ENCODE measurements at places on chromosomes 5 and 9.

DNA sequence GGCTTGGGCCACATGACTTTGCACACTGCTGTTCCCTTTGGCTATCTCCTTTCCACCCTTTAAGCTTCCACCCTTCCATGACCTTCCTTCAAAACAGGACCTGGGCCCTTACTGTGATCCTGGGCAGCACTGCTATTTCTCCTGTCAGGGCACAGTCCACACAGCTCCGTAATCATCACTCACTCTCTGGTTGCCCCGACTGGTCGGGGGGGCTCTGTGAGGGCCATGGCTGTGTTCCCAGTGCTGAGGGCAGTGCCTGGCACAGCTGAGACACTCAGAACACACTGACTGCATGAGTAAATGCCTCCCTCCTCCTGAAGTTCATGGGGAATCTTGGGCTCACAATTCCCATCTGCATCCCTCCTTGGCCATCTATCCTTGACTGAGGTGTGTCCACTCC, 12.2 kb downstream of the TRAF1 start:
- DNase-seq, result no peak

DNA sequence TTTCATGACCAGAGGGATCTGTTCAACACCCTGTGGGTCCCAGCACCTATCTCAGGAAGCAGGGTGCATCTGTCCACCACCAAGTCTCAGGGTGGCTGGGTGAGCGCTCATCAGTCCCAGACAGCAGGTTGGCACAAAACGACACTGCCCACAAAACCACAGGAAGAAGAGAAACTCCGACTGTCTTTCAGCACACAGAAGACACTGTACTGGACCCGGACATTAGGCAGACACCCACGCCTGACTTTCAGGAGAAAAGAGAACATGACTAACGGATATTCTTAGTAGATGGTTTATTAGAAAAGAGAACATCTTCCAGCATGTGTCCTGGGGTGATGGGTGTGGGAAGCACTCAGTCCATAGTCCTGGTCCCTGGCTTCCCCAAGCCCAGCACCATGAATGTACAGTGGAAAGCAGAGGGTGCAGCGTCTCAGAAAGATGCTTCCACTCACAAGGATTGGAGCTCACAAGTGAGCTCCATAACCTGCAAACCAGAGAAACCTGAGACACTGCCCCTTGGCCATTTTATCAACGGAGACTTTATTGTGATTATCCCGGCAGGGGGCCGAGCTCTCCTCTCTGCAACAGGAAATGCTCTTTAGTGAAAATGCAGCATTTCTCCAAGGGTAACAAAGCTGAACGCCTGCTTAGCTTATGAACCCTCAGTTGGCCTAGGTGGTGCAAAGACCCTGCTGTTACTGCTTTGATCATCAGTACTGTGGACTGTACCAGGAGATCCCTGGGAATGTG, 35.8 kb upstream of the LCP2 start:
- DNase-seq, result peak; percentile 43

DNA sequence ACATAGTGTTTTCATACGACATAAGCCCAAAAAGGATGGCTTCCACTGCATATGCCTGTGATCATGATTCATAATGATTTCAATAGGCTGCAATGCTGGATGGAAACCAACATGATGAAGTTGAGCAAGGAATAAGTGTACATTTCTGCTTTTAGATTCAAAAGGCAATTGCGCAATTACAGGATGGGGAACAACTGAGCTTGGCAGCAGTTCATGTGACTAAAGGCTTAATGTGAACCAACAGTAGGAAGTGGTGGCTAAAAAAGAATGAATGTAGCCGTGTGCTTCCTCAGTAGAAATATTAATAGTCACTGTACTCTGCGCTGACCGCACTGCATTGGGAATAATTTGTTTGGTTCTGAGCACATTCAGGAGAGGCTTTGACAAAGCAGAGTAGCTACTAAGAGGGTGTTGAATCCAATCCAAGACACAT, 51.2 kb downstream of the SLC1A3 start:
- DNase-seq, result no peak

GRCh38 chr9:7799944-7800285, 337 bp upstream of the DMAC1 start:
- no peak for DNase-seq

GRCh38 chr9:68825762-68826472, 120.9 kb downstream of the PIP5K1B start:
- DNase-seq, result no peak

- no peak for DNase-seq
Observed at GRCh38 chr5:173202266-173202875, 32.6 kb downstream of the NKX2-5 start.

DNA sequence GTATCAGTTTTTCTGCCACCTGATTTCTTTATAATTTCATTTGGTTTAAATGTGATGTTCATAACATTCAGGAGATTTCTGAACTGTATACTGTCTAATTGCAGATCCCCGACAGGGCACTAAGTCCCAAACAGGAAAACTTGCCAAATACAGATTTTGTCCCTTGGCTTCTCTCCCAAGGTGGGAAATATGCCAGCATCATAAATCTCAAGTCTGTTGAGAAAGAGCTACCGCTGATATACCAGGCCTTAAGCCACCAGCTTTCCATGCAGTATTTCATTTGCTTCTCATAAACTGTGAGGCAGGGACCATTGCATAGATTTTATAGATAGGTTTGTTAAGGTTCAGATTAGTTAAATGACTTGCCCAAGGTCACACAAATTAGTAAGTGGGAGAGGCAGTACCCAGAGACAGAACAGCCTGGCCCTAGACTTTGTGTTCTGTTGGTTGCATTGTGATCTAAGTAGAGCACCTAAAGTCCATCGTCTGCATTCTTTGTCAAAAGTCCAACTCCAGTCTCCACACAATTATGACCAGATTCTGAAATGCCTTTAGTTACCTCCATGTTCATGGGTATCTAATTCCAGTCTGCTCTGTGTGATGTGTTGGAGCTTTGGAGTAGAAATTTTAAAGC, 16.2 kb downstream of the GPR21 start:
- DNase-seq, result no peak

GRCh38 chr9:85647571-85647970, 94.2 kb downstream of the AGTPBP1 start:
- DNase-seq, result no peak

DNA sequence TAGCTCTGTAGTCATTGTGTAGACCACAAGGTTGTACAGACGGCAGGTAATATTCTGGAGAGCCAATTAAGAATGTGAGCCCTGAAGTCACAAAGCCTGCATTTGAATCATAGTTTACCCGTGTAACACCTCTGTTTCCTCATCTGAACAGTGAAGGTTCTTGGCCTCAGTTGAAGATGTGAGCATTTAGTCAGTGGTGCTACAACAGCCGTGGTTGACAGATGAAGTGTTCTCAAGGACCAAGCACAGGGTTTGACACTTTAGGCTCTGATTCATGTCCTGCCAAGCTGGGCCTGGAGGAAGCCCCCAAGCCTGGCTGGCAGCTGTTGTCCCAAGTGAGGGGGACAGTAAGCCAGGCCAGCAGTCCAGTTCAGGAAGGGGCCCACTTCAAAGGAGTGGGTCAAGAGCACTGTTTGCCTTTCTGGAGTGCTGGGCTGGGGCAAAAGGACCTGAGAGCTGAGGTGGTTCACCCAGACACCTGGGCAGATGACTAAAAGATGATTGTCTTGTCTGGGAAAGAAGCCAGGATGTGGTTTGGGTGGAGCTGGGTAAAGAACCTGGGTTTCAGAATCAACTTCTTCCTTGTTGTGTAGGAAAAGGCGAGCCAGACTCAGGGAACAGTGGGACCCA, 20.7 kb downstream of the FAXDC2 start:
- DNase-seq, result no peak

GRCh38 chr5:139811274-139811607, 15.6 kb downstream of the PSD2 start:
- no peak for DNase-seq

DNA sequence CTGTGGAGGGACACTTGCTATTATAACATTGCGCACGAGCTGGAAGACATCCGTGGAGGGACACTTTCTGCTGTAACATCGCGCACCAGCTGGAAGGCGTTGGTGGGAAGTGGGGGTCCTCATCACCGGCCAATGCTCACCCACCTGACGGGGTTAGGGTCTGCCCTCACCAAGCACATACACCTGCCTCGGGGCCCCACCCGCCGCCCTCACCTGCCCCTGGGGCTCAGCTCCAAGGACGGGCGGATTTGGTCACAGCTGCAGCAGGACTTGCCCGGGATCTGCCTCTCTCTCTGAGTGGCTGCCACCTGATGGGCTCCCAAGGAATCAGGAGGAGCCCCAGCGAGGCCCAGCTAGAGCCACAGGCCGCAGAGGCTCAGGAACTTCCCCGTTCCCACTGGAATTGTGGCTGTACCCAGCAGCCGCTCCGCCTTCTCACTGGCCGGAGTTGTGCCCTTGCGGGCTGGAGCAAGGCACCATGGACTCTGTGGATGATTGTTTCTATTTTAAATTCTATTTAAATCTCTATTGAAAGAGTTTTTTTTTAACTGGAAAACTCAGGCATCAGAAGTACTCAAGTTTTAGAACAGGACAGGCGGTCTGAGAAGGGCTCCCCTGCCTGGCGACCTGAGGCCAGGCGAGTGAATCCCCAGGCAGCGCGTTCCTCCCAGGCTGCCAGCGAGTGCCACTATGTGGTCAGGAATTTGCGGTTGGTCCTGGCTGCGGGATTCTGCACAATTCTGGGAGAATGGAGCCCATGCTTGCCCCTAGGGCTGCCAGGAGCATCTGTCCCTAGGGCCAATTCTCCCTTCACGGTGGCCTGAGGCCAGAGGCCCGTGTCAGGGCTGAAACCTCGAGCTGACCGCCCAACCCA, 38.9 kb upstream of the SLC6A3 start:
- no peak for DNase-seq

Data from stimulated activated CD8-positive, alpha-beta memory T cell treated with anti-CD3 and anti-CD28 coated beads, Interleukin-2, amount 100 ng/mL, for 1 hour (primary cell).